ENCODE measurements at places on chromosomes 6 and 20. TPM values are rescaled to one million over a fixed set of nuclear protein-coding genes. Genes with fewer than 3 reads are reported as not detected.

GRCh38 chr20:49486064-49486463 is 3.6 kb upstream of the KCNB1 start:
- no peak for DNase-seq

DNA sequence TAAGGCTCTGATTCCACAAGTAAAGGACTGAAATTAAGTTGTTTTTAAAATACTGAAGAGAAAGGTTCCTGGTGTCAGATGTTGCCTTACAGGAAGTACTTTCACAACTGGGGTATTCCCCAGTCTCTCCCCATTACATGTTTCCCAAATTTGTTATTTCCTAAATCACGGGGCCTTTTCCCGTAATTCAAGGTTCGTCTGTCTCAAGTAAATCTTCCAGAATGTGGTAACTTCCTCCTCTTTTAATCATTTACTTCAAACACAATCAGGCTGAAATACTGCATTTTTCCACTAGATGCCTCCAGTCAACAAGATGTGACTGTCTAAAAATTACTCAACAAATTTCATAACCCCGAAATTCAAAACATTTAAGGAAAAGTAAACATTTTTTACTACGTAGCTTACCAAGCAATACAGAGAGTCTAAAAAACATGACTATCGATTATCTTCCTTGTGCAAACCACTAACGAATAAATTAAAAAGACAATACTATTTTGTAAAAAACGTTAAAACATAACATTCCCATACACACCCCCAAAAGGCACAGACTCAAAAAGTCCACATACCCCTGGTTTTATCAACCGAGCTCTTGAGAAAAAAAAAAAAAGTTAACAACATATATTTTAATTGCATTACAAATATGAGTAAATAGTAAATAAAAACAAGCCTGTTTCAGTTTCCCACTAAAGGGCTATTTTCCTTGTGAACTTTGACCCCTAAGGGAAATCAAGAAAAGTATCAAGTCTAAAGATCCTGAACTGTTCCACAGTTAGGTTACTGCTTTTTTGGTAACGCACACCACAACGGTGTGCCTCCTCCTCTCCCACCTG is 1.7 kb downstream of the SOD2 start:
- no peak for DNase-seq

GRCh38 chr6:25418454-25419052 is 139.4 kb downstream of the CARMIL1 start:
- DNase-seq: no peak

- DNase-seq: no peak
Observed at GRCh38 chr6:100304575-100304974, 160.1 kb downstream of the SIM1 start.

GRCh38 chr6:6686748-6687601 is 98.5 kb downstream of the LY86 start:
- DNase-seq: peak; percentile 92

GRCh38 chr20:49276961-49277785 is 684 bp downstream of the ZNFX1 start:
- peak; percentile 39 for DNase-seq

- no peak for DNase-seq
Observed at GRCh38 chr6:166760288-166760687, 133.2 kb upstream of the RPS6KA2 start.

DNA sequence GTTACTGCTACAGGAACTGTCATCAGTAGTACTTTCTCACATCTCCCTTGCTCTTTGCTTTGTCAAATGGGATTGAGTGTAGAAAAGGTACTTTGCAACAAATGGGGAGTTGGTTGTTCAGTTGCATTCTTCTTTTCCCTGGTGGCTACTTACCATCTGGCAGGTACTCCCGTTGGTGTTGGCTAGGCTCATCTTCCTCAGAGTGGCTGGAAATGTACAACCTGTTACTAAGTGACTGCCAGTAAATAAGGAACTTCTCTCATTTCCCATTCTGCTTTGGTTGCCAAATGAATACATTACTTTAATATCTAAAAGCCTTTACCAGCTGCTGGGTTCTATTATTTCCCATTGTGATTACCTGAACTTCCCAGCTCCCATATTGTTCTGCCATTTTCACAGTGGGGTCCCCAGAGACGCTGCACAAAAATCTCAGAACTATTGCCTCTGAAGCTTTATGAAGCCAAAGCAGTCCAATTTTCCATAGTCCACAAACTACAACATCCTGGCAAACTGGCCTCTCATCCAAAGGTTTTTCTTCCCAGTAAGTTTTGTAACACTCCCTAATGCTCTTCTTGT is 229.7 kb upstream of the HTR1E start:
- no peak for DNase-seq

DNA sequence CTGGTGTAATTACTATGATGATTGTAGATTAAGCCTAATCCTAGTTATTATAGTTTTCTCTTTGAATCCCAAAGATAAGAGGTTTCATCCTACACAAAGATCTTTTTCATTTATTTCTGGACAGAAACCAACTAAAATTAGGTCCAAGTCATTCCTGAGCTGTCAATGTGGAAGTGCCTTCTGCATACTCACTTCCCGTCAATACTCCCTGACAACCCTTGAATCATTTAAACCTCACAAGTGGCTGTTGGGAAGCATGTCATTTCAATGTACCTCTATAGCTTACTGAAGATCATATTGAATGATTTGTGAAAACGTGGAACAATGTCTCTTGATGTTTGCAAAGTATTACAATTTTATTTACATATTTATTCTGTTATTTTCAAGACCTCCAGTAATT is 274.1 kb downstream of the HACE1 start:
- no peak for DNase-seq

- DNase-seq: no peak
Observed at GRCh38 chr6:125939791-125940190, 16.8 kb upstream of the HINT3 start.

DNA sequence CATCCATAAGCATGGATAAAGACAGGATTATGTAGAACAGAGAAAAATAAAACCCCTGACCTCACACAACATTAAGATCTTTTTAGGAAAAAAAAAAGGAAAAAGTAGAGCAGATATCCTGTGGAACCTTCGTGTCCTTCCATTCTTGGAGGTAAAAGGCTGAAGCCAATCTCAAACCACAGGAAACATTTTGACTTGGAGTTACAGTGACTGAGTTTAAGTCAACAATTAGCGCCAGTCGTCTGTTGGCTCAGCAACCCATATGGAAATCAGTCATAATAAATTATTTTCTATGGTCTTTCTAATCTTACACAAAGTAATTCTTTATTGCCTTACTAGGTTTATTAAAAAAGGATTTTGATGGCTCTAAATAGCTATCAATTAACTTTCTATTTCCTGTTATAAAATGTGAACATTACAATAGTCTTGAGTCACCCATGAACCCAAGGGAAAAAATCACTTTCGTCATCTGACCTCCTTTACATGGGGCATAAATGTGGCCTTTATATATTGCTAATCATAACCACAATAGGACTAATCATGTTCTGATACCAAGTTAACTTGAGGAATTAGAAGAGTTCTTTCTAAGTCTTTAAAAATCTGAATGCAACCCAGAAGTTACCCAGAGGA is 592.9 kb downstream of the TFAP2B start:
- no peak for DNase-seq

GRCh38 chr6:137416376-137417109 is 77.7 kb downstream of the OLIG3 start:
- DNase-seq: no peak

- no peak for DNase-seq
Observed at GRCh38 chr20:44650771-44651433, 597 bp downstream of the ADA start.

DNA sequence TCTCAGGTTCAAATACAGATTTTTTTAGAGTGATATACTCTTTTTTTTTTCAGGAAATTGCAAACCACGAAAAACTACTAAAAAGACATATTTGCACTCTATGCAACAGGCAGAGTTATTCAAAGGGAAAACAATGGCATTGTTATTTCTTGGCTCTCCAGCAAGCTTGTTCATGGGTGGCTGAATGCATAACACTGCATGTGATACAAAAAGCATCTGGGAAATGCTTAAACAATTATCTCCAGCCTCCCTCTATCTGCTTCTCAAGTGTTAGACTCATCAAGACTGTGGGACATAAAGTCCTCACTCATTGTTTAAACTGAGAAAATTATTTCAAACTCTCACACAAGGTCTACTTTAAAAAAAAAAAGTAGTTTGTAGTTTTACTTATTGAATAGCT is 7.3 kb upstream of the COL12A1 start:
- no peak for DNase-seq

GRCh38 chr20:57513199-57513598 is 11.7 kb downstream of the CTCFL start:
- DNase-seq: no peak

- peak; percentile 56 for DNase-seq
Observed at GRCh38 chr20:51801122-51801822, 1.0 kb downstream of the SALL4 start.

DNA sequence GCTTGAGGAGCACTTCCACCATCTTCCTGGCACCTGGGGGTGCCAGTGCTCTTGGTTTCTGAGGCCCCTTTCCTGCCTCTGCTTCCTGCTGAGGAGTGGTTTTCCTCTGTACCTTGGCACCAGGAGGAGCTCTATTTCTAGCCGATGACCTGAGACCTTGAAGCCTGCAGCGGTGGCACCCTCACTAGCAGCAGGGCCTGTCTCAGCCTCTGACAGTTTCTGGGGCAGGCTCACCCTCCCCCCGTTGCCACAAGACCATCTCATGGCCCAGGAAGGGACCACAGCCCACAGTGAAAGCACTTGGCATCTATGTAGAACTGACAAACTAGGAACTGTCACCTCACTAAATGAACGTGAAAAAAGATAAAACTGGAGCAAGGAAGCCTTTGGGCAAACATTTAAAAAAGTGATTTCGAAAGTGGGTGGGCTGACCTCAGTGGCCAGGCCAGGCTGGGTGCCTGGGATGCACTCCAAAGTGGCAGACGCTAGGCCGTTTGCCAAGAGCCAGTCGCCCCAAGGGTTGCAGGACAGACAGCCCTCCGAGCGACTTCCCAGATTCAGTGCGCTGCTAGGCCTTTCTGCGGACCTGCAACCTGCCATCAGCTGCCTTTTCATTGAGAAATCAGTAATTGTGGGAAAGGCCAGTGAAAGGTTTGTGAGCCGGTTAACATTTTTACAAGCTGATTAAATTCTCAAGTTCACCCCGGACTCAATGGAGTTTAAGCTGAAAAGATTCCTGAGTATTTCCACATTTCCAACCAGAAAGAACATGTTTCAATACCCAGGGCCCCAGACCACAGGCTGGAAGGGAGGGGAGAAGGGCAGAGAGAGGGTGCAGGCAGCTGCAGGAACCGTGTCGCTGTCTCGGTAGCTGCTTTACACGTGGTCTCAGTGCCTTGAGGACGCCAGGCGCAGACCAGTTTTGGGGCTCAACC is 303.7 kb downstream of the ESR1 start:
- DNase-seq: no peak

DNA sequence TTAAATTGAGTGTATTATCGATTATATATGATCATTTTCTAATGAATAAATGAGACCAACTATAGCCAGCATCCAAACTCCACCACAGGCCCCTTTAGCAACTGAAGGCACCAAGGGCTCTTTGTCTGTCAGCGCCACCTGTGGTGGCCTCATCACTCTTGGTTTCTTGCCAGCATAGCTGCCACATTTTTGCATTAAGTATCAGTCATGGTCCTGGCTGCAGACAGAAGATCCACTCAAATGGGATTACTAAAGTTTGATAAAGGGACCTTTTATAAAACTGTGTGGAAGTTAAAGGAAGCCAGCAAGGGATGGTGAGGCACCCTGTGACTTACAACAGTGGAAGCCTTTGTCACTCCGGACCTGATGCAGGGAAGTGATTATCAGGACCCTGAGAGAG is 162.9 kb downstream of the C6orf118 start:
- DNase-seq: no peak

DNA sequence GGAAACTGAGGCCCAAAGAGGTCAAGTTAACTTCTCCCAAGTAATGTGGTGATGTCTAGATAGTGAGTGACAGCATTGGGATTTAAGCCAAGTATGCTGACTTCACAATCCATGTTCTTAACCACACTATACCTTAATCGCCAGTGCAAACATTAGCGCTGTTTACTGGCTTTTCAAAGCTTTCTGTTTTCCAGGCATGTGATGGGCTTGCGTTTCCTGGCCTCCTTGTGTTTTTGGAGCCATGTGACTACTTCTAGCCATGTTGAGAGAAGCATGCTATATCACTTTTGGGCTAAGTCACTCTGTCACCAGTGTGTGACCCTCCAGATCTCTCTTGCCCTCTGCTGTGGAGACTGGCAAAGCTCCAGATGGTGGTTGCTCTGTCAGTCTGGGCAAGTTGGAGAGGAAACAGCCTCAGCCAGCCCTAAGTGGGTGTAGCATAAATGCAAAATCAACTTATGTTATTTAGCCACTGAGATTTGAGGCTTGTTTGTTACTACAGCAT is 76.9 kb downstream of the ANKRD6 start:
- no peak for DNase-seq

- DNase-seq: peak; percentile 70
Observed at GRCh38 chr6:159094444-159095252, 49.9 kb upstream of the TAGAP start.

GRCh38 chr6:20939161-20939775 is 405.0 kb downstream of the CDKAL1 start:
- no peak for DNase-seq

GRCh38 chr6:165847407-165848085 is 184.5 kb upstream of the PDE10A start:
- no peak for DNase-seq

DNA sequence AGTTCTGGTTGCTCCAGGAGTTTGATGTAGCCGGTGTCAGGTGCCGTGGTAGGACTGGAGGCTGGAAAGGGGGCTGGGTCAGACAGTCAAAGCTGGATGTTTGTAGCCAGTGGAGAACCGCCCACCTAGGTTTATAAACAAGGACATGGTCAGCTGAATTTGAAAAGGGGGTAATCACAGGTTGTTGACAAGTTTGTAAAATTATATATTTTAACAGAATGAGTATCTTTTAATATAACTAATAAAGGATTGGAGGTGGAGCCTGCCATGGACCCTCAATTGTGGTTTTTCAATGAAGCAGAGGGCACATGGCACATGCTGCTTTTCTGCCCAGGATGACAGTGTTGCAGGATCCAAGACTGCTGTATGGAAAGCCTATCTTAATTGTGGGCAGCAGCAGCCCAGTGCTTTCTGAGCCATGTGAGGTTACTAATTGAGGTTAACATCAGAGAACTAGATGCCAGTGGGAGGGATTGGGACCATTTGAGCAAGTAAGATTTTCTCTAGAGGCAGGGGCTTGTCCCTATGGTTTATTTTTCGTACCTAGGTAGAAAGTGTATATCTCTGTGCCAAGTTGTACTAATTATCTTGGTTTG is 9.7 kb downstream of the HECA start:
- DNase-seq: no peak

- no peak for DNase-seq
Observed at GRCh38 chr6:82750556-82750955, 315.1 kb downstream of the UBE3D start.

Gene MED20
- total RNA-seq: 30.9 TPM

Gene SNRPB2
- total RNA-seq: 81.3 TPM

Gene PLN
- not detected for total RNA-seq

Gene MEI4
- total RNA-seq: 0.86 TPM

Gene DEFB124
- total RNA-seq: not detected

Gene GPR63
- total RNA-seq: 6.6 TPM

Gene ZC2HC1B
- total RNA-seq: not detected

Gene SULF2
- total RNA-seq: 97.8 TPM

Gene SNAP91
- 52.4 TPM for total RNA-seq

Gene PNPLA1
- total RNA-seq: not detected

Gene CPNE5
- total RNA-seq: 2.9 TPM

Gene RBBP8NL
- total RNA-seq: not detected

Gene USP49
- total RNA-seq: 14.7 TPM

Gene EYS
- 13.2 TPM for total RNA-seq

Gene MAS1
- total RNA-seq: not detected

Gene PLEKHG1
- total RNA-seq: 7.3 TPM

Gene CRIP3
- total RNA-seq: 0.69 TPM

Data from glutamatergic neuron (in vitro differentiated cells).